ENCODE measurements at places on chromosomes 2 and 18.

DNA sequence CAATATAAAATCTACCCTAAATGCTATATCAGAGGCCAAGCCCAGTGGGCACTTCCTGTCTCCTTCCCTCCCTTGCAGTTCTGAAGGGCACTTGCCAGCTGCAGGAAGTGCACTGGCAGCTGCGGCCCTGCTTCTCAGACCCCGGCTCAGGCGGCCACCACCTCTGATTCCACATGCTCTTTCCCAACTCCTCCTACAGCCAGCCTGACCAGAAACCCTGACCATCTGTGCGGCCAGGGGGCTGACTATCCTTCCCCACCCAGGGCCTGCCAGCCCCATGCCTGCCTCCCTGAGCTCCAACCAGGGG lies 88.6 kb downstream of the ZBTB7C start:
- no peak for DNase-seq

- DNase-seq, result no peak
Observed at GRCh38 chr18:23776306-23776705, 87.1 kb downstream of the LAMA3 start.

GRCh38 chr2:161983866-161984265 lies 90.1 kb downstream of the DPP4 start:
- no peak for DNase-seq

DNA sequence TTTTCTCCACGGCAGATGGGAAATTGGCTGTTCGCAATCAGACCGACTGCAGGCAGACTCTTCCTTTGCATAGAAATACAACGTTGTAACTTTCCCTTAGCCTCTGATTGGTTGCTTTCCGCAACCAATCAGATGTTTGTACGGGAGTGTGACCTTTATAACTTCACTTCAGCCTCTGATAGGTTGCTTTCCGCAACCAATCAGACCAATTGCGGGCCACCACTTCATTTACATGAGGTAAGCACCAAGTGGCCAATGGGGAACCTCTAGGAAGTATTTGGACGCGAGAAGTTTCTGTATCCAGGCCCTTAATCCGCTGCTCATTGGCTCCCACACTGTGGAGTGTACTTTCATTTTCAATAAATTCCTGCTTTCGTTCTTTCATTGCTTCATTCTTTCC lies 19.1 kb downstream of the SLC25A12 start:
- DNase-seq, result no peak

- DNase-seq, result no peak
Observed at GRCh38 chr2:30710461-30710860, 96.8 kb downstream of the CAPN13 start.

All from activated T-helper 1 cell treated with Interleukin-2 at 50 U/mL for 16 hours (primary cell).